ENCODE measurements at places on chromosomes 12 and 14.

DNA sequence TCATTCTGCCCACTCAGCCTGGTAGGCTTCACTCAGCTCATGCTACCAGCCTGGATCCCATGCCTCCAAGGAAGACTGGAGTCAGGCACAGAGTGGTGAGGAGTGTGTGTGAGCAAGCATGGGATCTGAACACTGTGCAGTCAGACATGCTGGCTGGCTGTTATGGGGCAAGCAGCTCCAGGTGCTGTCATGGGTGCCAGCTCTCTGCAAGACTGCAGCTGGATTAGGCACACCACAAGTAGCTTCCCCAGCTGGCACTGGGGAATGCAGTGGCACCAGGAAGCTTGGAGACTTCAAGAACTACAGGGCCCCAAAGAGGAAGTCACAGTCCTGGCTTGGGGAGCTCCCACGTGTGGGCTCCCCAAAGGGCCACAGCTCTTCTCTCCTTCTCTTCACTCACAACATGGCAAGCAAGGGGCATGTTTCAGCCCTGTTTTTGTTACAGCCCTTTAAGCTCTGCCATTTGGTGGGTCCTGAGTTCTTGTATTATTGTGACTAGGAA lies 202.5 kb downstream of the VRK1 start:
- no peak for DNase-seq

DNA sequence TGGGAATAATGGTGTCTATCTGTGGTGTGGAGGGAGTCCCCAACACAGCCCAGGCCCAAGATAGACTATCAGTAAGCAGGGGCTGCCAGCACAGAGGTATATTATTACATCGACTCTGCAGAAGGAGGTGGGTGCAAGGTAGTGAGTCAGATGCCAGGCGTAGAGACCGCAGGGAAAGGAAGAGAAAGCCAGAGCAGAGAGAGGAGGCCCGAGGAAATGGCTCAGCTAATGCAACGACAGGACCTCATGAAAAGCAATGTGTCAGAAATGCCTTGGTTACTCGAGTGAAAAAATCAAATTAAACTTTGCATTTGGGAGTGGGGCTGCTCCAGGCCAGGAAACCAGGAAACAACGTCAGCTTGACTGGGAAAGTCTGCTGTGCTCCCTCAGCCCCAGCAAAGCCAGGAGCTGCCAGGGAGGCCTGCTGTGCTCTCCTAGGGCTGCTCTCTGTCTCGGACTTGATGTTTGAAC lies 173.2 kb downstream of the SUDS3 start:
- no peak for DNase-seq

DNA sequence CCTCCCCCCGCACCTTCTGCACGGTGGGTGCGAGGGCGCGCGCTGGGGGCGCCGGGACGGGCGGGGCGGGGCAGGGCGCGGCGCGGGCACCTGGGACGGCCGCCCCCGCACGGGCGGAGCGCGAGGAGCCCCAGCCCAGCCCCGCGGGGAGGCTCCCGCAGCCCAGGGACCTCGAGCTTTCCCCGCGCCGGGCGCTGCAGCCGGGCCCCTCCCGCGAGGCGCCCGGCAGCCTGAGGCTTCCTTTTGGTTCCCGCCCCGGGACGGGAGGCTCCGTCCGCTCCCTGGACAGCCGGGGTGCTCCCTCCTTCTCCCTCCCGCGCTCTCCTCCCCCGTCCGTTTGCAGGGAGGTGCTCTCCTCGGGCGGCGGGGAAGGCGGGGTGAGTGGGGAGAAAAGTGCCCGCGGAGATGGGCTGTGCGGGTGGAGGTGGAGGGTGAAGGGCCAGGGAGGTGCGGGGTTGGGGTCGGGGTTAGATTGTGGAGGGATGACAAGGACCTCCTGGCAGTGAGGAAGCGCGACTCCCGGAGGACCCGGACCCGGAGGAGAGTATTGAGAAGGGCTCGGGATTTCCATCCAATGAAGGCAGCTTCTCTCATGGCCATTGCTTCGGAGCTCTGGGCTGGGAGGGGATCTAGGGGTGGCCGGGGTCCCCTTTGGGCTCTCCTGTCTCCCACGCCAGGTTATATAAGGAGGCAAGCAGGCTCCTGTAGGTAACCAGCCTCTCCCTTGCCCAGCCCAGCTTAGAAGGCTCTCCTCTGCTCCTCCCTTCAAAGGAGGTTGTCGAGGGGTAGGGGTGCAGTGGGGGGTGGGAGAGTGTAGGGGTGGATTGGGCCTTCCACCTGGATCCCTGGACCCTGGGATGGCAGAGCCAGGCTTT lies 645 bp downstream of the JDP2 start:
- DNase-seq: no peak

- no peak for DNase-seq
Observed at GRCh38 chr14:55533960-55534359, 46.0 kb upstream of the KTN1 start.

DNA sequence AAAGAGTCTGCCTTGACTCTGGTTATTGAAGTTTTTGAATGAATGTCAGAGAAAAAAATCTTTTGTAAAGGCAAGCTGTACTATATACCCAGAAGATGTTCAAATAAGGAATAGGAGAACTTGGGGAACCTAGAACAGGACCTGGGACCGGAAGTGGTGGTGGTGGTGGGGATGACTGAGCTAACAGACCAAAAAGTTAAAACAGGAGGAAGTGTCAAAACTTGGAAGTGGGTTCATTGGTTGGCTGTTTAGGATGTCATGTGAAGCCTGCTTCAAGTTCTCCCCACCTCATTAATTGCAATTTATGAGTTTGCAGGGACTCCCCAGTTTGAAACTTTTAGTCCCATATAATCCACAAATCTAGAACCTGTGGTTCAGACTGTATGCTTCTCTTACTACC lies 26.2 kb downstream of the PLXNC1 start:
- no peak for DNase-seq

- DNase-seq: no peak
Observed at GRCh38 chr14:77281852-77282410, 10.9 kb upstream of the NGB start.

DNA sequence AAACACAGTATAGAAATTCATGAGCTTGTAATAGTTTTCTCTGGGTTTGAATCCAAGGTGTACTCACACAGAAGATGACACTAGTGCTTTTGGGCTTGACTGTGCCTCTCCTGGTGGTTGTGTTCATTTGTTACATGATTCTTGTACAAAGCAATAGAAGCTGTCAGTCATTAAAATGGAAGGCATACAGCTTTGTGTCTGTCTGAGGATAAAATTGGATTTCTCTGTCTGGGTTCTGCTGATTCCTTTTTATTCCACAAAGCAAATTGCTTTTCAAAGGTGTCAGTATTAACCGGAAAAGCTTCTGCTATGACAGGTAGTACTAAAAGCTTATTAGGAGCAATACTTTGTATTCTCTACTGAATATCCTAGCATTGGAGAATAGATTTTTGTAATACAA lies 361.2 kb downstream of the SLC6A15 start:
- no peak for DNase-seq

DNA sequence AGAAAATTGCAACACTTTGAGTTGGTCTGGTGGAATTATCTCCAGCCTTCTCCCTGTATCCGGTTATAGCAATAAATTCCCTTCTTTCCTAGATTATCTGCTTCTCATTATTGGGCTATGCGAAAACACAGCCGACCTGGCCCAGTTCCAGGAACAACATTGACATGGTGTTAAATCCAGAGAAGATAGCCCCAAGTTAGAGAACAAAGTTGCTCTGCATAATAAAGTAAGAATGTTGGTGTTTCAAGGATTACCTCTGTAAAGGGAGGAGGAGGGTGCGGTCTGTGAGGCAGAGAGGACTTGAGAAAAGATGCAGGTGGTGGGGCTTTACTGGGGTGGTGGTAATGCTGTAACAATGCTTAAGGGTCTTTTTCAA lies 12.1 kb downstream of the TCL1A start:
- DNase-seq: no peak

DNA sequence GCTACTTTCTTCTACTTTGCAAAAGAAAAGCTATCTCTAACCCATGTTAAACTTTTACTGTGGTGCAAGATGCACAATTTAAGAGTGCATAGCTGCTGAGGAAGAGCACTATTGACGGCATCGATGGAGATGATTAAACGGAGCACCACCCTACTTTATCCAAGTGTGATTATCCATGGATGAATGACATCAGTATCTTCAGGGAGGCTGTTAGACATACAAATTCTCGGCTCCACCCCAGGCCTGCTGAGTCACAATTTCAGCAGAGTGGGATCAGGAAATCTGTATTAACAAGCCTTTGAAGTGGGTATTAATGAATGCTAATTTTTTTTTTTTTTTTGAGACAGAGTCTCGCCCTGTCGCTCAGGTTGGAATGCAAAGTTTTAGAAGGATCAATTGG lies 16.2 kb downstream of the SLC2A14 start:
- DNase-seq: peak; percentile 20

DNA sequence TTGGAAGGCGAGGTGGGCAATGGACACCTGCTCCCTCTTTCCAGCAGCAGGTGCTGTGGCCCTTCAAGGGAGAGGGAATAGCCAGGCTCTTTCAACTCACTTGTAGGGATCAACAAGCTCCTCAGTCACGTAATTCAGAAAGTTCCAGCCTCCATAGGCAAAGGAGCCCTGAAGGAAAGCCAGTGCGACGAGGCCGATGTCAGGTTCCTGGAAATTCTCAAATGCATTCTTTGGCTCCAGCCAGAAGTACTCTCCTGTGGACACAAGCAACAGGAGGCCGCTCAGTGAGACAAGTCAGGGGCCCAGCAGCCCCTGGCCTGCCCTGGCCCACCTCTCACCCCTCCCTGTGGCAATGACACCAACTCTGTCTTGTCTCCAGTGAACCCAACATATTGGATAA lies 21.3 kb upstream of the CEBPE start:
- DNase-seq: no peak

DNA sequence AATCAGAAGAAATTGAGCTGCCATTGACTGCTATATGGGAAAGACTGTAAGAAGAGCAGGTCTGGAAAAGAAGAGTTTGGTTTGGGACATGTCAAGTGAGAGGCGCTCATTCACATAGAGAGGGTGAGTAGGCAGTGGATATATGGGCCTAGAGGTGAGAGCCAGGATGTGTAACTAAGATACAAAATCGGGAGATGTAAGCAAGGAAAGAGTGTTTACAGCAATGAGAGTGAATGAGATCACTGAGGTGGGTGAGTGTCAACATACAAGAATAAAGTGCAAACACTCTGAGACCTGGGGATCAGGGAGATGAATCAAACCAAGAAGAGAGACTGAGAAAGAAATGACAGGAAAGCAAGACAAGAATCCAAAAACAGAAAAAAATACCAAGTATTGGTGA lies 58.0 kb upstream of the RTRAF start:
- no peak for DNase-seq

DNA sequence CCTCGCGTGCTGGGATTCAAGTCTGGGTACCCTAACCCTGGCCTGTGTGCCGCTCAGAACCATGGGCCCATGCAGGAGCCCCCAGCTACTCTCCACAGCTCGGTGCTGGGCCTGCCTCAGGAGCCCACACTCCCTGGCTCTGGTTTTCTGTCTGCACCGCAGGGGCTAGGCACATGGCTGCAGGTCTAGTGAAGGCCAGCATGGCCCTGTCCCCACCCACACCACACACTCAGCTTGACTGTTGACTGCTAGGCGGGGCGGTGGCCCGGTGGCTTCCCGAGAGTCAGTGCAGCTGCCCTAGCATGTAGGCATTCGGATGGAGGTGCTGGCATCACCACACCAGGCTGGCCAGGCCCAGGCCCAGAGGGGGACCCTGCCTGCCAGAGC lies 7.9 kb downstream of the INF2 start:
- DNase-seq: no peak

- DNase-seq: peak; percentile 11
Observed at GRCh38 chr12:109385339-109386058, 37.8 kb downstream of the MYO1H start.

DNA sequence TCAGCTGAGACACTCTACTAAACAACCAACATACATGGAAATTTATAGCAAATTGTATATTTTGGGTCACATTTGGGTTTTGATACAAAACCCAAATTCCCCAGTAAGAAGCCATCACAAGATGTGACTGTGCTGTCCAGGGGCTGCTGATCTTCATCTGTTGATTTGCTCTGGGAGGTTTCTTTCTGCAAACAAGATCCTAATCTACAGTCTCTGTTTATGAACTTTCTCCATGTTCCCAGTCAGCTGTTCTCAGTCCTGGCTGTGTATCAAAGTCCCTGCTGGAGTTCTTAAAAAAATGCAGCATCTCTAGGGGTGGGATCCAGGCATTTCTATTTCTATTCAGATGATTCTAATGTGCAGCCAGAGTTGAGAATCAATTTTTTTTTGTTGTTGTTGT lies 85.1 kb downstream of the ATP23 start:
- no peak for DNase-seq

GRCh38 chr14:33933386-33933933 lies 17.4 kb downstream of the EGLN3 start:
- DNase-seq: no peak

DNA sequence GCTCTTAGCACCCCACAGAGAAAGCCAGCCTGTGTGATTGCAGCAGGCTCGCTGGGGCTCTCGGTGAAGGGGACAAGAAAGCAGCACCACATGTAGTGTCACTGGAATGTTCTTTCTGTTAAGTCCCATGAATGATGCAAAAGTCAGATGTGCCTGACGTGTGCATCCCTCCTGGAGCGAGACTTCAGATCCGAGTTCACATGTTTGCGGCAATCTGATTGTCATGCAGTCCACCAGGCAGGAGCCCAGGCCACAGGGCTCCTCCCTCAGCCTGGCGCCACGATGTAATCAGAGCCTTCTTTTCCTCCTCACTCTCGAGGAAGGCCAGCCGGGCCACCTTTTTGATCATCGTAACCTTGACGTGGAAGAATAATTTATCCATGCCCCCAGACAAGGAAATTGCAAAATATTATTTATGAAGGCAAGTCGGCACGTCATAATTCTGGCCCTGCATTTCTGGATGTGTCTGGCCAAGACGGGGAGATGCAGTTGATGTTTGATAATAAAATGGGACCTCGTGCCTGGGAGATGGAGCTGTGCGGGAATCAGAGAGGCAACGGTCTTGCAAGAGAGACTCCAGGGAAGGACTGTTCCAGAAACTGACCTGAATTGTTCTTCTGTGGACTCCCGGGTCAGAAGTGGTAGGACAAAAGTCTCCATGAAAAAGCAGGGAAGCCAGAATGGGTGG lies 214.6 kb downstream of the PHETA1 start:
- DNase-seq: no peak

GRCh38 chr12:78933014-78933413 lies 68.4 kb downstream of the SYT1 start:
- no peak for DNase-seq

GRCh38 chr12:132385923-132386751 lies 56.7 kb upstream of the GALNT9 start:
- no peak for DNase-seq

- no peak for DNase-seq
Observed at GRCh38 chr12:126950266-126950665, 1316.7 kb upstream of the TMEM132C start.

DNA sequence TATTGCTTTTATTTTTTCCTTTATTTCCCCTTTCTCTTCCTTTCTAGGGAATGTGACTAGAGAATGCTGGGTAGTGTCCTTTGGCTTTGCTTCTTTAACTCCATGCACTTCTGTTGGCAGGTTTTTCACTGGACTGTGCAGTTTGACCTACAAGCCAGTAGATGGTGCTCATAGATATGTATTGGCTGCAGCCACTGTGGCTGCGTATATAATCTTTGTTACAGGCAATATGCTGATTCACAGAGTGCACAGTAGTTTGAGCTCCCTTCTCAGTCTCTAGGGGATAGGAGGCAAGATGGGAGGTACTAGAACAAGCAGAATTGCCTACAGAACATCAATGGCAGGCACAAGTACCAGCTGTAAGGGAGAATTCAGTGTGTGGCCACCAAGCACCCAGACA lies 503.5 kb downstream of the LRFN5 start:
- peak; percentile 47 for DNase-seq
